Epithelial cell of proximal tubule (primary cell): ENCODE measurements at places on chromosomes 7 and 10.

- DNase-seq = no peak
Observed at GRCh38 chr7:138838166-138838565, 40.2 kb upstream of the ATP6V0A4 start.

GRCh38 chr10:61791216-61791615 lies 110.3 kb upstream of the ARID5B start:
- DNase-seq = no peak

DNA sequence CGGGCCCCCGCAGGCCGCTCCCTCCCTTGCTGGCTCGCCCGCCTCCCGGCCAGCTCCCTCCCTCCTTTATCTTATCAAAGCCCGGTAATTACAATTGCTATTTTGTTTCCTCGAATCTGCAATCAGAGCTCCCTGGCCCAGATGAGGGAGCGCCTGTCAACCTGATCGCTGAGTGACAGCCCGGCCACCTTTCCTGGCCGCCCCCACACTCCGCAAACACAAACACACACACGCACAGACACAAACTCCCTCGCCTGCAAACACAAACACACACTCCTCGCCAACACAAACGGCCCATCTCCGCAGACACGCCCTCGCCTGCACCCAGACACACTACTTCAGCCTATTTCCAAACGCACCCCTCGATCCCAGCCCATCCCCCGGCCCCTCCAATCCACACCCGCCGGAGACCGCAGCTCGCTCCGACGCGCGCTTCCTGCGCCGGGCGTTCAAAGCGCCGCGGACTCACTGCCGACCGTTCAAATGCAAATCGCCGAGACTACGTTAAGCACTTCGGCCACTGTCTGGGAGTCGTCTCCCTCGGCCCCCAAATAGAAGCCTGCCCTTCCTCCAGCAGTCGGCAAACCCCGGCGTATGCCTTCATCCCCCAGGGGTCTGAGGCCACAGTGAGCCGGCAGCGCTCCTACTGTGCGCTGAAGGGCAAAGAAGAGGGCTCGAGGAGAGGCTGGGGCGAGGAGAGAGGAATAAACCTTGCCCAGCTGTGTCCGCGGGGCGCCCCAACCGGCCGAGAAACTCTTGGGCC lies 3.0 kb upstream of the FGF8 start:
- DNase-seq = no peak

DNA sequence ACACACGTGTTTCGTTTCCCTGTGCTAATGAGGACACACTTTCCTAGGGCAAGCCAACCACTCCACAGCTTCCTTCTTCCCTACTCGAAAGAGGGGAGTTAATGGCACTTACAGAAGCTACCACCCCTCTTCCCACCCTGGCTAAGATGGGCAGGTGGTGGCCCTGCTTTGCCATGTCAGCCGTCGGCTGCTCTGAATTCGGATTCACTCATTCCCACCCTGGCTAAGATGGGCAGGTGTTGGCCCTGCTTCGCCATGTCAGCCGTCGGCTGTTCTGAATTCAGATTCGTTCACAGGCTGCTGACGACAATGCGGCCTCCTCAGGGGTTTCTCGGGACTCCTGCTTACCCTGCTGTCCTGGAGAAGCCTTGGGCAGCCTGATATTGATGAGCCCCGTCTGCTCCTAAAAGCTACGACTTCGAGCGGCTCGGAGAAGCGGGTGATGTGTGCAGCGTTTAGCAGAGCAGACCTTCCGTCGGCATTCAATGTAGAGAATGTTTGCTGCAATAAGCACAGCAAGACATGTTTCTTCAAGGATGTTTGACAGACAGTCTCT lies 56.2 kb upstream of the PPP2R2D start:
- no peak for DNase-seq

DNA sequence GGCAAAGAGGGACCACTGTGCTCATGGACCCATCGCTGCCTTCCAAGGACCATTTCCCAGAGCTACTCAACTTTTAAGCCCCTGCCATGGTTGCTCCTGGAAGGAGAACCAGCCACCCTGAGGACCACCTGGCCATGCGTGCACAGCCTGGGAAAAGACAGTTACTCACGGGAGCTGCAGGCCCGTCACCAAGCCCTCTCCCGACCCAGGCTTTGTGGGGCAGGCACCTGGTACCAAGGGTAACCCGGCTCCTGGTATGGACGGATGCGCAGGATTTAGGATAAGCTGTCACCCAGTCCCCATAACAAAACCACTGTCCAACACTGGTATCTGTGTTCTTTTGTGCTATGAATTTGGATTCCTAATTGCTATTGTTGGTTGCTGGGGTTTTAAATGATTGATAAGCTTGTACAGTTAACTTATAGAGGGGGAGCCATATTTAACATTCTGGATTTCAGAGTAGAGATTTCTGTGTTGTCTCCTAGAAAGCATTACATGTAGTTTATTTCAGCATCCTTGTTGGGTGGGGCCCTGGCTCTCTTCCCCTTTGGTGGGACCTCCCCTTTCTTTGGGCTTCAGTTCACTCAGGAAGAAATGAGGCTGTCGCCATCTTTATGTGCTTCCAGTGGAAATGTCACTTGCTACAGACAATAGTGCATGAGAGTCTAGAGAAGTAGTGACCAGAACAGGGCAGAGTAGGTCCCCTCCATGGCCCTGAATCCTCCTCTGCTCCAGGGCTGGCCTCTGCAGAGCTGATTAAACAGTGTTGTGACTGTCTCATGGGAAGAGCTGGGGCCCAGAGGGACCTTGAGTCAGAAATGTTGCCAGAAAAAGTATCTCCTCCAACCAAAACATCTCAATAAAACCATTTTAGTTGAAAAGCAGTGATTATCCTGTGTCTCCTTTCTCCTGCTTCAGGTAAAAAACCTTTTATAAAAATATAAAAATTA lies 19.4 kb downstream of the LAT2 start:
- no peak for DNase-seq

DNA sequence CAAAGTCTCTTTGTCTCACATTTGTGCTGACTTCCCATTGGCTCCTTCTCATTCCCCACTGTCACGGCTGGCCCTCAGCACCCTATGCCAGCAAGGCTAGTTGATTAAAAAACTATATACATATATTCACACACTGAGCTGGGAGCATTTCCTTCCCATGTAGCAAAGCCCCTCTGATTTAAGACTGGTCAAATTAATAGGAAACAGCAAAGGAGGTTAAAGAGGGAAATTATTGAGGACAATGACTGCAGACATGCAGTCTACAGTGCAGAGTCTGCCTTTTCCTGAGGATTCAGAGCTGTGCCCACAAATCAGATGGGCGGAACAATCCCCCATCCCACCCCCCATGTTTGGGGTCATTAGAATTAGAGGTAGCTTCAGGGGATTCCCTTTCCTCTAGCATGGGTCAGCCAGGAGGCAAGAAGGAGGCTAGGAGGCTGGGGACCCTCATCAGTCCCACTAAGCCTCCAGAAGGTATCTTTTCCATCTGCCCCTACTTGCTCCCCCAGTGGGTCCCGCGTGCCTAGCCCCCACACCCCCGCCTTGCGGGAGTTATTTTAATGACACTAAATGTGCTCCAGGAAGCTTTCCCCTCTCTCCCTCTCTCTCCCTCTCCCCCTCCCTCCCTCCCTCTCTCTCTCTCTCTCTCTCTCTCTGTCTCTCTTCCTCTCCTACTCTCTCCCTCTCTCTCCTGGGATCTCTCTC lies 9.8 kb upstream of the DLX6 start:
- no peak for DNase-seq

- no peak for DNase-seq
Observed at GRCh38 chr7:85342781-85343180, 155.9 kb upstream of the SEMA3D start.

GRCh38 chr10:84478151-84478550 lies 149.8 kb downstream of the CCSER2 start:
- no peak for DNase-seq

DNA sequence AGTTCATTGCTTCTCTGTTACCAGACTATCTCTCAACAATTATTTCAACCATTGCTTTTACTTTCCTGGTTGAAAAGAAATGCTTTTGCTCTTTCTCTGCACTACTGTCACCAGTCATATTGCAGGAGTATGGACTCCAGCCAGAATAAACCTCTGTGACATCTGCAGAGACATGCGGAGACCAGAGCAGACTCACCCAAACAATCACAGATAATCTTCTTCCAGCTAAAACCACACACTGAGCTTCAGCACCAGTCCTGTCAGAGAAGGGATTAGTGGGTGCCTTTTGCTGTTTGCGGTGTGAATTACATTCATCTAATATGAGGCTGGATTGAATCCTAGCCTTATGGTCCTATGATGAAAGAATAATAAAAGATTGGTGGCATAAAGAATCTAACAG lies 258.6 kb downstream of the CNTNAP2 start:
- no peak for DNase-seq

- DNase-seq = peak; percentile 79
Observed at GRCh38 chr7:106568680-106569499, 92.1 kb downstream of the CCDC71L start.

DNA sequence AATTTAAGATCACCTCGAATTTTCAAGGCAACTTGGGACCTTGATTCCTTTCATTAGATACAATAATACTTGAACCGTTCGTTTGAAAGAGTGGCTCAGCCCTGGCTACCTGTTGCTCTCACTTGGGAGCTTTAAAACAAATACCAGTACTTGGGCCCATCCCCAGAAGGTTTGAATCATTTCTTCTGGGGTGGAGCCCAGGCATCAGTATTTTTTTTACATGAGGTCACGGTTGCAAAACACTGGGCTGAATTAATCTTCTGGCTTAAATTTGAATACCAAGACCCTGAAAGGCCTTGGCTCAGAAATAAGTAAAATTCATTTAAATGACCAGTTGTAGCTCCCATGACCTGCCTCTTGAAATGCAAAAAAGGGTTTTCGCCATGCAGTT lies 214.9 kb downstream of the CREB5 start:
- DNase-seq = no peak
